RPMI7951 (cell line): ENCODE measurements at places on chromosomes 3 and 15.
A peak's percentile ranks its signal among the peaks of the same experiment; 100 is the strongest.

- no peak for DNase-seq
Observed at GRCh38 chr15:31084176-31084575, 17.3 kb downstream of the TRPM1 start.

- DNase-seq = no peak
Observed at GRCh38 chr3:143952569-143953072, 19.0 kb upstream of the DIPK2A start.

DNA sequence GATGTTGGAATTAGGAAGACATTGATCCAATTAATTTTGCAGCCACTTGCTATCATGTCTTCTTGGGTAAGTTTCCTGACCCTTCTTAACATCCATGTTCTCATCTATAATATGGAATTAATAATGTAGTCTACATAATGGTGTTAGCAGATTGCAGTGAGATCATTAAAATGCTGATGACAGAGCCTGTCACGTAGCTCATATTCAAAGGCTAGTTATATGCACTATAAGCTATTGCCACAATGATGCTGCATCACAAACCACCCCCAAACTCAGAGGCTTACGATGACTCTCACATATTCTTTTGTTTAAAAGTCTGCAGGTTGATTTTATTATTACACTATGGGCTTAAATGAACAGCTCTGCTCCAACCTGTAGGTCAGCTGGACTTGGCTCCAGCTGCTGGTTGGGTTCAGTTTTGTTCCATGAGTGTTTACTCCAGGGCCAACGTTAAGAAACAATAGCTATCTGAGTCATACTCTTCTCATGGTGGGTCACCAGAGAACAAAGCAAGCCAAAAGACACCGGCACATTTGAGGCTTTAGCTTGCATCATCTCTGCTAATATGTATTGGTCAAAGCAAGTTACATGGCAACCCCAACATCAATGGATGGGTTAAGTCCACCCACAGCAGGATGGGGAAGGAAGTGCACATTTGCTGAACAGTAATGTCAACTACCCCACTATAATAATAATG, 250.0 kb upstream of the SLCO3A1 start:
- DNase-seq = peak; percentile 49

DNA sequence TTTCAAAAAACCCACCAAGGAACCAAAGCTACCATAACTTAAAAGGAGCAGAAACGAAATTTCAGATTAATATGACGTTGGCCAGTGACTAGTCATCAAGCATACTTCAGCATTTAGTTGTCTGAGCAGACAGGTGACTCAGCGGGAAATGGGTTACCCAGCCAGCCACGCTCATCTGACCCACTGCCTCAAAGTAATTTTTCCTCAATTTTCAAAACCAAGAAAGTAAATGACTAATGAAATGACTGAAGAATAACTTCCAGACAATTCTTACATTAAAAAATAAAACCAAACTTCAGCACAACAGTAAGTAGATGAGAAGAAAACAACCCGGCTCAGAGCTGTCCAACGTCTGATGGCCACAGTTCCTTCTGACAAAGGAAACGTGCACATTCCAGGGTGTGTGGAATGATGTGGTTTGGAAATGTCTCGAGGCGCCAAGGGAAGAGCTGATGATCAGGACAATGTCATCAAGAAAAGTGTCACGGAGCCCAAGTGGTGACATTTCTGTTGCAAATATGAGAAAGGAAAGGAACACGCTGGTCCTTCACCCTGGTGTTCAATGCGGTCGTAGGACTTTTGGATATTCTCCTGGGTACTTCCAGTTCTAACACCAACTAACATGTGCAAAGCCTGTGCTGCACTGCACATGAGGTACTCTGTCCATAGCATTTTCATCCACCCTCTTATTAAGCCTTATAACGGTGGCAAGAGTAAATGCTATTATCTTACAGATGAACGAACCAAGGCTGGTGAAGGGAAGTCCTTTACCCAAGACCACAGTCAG, 79.1 kb downstream of the FOXP1 start:
- peak; percentile 88 for DNase-seq

- peak; percentile 42 for DNase-seq
Observed at GRCh38 chr3:14467814-14468620, 65.6 kb downstream of the SLC6A6 start.

DNA sequence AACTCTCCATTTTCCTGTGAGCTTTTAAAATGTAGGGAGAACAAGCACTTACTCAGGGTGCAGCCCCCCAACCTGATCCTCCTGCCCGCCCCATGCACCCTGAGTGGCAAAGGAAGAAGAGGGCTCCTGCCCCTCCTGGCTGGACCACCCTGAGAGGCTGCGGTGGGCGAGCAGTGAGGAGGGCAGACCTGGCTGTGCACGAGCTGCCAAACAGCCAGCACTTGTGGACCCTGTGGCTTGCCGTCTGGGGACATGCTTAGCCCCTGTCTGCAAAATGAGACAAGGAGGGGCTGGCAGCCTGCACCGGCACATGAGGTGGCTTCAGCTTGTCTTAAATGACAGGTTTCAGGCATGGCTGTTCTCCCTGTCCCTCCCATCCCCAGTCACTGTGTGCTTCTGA, 18.6 kb downstream of the ATP10A start:
- no peak for DNase-seq

DNA sequence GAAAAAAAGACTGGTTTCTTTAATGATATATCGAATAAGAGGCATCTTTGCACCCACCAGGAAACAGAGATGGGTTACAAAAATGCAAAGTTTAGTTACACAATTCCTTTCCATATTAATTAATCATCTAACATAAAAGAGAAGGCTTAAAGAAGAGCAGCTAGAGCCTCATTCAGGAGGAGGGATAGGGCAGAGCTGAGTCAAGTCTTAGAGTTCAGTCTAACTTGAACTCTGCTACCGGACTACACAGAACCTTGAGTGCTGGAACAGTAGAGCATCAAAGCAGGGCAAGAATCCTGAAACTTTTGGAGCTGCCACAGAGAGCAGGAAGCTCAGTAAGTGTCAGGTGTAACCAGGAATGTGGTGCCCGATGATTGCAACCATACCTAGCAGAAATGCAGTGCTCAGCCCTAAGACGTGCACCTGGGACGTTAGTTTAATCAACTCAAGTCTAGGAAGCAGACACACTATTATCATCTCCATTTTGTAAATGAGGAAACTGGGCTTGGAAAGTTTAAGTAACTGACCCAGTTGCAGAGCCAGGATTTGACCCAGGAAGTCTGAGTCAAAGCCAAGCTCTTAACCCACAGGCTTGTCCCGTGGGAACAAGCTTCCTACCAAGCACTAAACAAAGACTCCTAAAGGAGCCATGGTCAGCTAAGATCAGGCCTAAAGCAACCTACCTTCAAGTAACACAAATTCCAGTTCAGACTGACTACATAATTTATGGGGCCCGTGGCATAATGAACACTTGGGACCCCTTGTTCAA, 187.4 kb downstream of the FOXP1 start:
- DNase-seq = peak; percentile 44

DNA sequence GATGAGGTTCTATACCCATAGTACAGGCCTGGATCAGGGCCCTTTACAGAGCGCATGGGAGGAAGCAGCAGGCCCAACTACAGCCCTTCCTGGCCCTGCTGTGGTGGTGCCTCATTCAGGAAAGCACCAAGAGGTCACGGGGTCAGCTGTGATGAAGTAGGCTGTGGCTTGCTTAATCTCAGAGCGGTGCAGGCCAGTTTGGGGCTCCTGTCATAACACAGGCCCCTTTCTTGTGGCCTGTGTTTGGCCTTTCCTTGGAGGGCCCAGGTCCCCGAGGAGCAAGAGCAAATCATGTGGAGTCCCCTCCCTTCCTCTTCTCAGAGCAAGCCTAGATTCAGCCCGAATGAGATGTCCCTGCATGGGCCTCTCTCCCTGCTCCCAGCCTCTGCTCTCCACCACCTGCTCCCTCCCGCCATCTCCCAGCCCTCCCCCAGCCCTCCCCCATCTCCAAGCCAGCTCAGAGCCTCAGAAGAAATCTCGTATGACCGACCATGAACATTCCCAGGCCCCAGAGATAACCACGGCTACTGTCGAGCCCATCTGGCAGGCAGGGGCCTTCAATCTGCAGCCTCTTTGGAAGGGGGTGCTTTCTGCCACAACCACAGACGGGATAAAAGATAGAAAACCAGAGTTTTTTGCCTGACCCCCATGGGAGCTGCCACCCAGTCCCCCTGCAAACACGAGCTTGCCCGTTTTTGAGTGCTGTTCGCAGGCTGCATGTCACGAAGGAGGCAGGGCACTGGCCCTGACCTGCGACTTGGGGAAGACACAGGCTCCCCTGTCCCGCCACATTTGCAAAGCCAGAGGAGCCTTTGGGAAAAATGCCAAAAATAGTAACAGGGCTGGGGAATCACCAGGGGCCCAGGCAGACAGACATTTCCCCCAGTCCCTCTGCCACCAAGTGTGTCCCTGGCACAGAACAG, 32.3 kb upstream of the DUSP7 start:
- DNase-seq = peak; percentile 82

DNA sequence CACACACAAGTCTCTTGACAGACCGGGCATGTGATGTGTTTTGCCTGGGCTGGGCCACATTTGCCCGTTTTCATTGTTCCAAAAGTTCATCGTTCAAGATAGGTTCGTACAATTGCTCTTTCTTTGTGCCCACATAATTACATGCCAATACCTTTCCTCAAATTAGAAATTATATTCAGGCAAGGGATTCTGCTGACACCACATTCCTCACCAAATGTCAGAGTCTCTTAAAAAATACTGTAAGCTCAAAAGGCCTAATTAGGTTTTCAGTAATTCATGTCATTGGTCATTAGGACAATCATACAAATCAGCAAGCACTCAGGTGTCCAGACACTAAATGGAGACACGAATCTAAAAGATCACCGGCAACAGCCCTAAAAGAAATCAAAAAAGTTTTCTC, 215.3 kb downstream of the ALCAM start:
- no peak for DNase-seq

- DNase-seq = no peak
Observed at GRCh38 chr3:189353988-189354889, 182.5 kb downstream of the TPRG1 start.
